ENCODE measurements at places on chromosomes 3 and 15.

GRCh38 chr3:18809640-18810305, 338.5 kb upstream of the KCNH8 start:
- no peak for DNase-seq

GRCh38 chr3:102178817-102179216, 256.0 kb upstream of the ZPLD1 start:
- no peak for DNase-seq

GRCh38 chr3:12449889-12450682, 34.2 kb upstream of the TSEN2 start:
- no peak for DNase-seq

- DNase-seq, result no peak
These were observed 351.0 kb upstream of the MCTP2 start for GRCh38 chr15:93880358-93880757.

DNA sequence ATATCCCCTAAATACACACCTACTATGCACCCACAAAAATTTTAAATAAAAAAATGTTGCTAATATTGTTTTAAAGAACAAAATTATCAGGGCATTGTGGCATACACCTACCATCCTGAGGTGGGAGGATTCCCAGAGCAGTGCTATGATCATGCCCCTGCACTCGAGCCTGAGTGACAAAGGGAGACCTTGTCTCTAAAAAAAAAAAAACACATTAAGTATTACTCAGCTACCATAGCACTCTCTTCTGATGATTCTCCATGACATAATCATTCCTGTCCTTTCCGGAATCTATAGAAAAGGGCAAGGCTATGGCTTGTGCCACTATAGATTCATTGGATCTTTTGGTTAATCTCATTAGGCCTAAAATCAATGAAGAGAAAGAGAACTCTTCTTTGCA, 77.4 kb downstream of the ACAP2 start:
- no peak for DNase-seq

GRCh38 chr15:75815811-75816719, 27.2 kb upstream of the UBE2Q2 start:
- DNase-seq, result peak; percentile 18

DNA sequence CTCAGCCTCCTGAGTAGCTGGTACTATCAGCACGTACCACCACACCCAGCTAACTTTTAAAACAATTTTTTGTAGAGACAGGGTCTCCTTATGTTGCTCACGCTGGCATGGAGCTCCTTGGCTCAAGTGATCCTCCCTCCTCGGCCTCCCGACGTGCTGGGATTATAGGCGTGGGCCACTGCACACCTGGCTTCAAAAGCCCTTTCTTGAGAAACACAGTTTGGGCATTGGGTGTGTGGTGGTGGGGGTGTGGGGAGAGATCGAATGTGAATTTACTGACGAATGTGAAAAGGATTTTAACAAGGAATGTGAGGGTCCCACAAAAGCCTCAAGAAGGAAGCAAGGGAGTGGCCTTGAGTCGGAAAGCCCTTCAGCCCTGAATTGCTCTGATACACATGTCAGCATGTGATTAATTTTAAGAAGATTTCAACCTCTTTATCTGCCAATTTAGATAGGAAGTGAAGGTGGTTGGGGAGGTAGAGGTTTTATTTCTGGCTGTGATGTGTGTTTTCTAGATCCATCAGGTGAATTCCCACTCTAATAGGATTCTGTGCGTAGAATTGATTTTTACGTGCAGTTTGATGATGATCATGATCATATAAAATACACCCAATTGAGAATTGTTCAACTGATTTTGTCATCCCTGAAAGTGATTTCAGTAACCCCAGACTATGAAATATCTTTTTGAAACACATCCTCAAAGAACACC, 1.1 kb downstream of the CCR4 start:
- DNase-seq, result peak; percentile 40

GRCh38 chr3:155196131-155197021, 97.1 kb downstream of the STRIT1 start:
- no peak for DNase-seq

GRCh38 chr3:87001473-87002098, 10.6 kb upstream of the VGLL3 start:
- DNase-seq, result no peak

DNA sequence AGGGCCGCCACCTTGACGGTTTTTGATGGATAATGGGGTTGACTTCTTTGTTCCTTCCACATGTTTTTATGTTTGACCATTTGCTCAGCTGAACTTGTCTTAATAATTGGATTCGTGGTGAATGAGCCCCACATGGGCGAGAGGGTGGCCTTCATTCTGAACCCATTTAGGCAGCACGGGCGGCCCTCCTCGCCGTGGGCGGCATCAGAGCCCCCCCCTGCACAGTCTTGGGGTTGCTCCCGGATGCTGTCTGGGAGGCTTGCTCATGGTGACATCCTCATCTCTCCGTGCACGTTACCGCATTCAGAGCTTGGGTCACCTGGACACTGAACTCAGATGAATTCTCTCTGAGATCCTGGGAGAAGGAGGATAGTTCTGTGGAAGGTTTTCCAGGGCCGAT, 172.3 kb upstream of the OSBPL11 start:
- DNase-seq, result no peak

- DNase-seq, result no peak
These were observed 10.5 kb upstream of the RPL29 start for GRCh38 chr3:52006017-52006819.

DNA sequence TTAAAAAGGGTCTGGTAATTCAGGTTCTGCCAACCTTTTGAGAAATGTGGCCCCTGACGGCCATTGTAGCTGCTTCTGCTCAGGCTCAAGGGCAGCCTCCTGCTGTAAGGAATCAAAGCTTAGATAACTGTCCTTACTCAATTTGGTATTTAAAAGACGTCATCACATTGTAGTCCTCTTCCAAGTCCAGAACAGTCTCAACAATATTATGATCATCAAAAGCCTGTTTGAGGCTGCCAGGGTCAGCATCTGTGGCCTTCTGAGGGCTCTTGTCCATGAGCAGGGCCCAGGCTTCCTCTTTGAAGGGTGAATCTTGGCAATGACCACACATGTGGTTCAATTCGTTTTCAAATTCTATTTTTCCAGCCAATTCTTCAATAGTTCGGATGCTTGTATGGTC, 6.0 kb downstream of the C3orf62 start:
- DNase-seq, result no peak
